ENCODE measurements at places on chromosomes 13 and 19. TPM values are rescaled to one million over a fixed set of nuclear protein-coding genes. Genes with fewer than 3 reads are reported as not detected.

SIAH3 gene
- total RNA-seq: under 0.01 TPM

TLE2 gene
- 25.7 TPM for total RNA-seq

ACP7 gene
- total RNA-seq: 0.19 TPM

ZNF835 gene
- total RNA-seq: 0.65 TPM

PABPC3 gene
- total RNA-seq: 0.14 TPM

ZNF723 gene
- not detected for total RNA-seq

CARS2 gene
- total RNA-seq: 64.1 TPM

CCDC106 gene
- total RNA-seq: 13.9 TPM

F2RL3 gene
- 14.0 TPM for total RNA-seq

DNA sequence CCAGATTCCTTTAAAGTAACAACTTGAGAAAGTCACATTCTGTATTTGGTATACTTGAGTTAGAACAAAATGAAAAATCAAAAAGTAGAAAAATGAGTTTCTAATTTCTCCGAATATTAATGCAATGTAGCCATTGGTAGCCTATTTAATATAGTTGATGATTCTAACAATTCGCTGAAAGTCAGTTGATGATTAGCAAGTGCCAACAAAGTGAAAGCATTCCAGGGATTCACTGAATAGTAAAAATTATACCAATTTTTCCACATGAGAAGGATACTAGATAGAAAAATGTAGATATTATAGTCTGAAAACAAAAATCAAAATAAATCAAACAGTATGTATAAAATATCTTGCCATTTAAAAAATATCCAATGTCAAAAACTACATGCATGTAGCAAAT lies 117.2 kb downstream of the FREM2 start:
- no peak for DNase-seq

DNA sequence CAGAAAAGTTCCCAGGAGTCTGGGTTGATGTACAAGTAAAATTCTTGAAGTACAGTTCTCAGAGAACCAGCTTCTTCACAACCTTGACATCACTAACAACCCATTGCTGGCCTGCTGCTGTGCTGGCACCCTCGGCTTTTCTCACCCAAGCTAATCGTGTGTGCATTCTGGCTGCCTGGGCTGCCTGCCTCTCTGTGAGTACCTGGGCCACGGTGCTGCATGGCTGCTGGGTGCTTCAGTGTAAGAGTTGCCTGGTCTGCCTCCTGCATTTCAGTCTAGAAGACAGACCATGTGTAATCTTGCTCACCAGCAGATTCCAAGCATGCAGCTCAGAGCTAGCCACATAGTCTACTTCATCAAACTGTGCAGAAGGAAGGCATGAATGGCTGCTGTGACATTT lies 50.5 kb upstream of the MEDAG start:
- DNase-seq: no peak

DNA sequence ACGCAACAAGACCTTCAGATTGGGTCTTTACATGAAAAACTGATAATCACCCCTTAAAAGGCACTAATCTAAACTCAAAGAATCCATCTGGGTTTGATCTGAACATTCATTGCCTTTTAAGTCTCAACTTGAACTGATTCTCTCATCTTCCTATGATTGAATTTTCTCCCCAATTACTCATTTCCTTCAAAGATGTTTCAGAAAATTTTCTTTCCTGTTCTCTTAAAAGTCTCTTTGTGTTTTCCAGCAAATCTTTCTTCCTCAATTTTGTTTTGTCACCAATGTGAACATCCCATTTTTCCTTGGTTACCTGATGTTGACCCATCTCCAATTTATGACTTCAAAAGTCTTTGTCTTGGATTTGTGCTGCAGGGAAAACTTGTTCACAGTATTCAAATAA lies 234.3 kb downstream of the DACH1 start:
- DNase-seq: peak; percentile 82

GRCh38 chr19:11159598-11160439 lies 4.2 kb upstream of the SPC24 start:
- peak; percentile 48 for DNase-seq

- DNase-seq: no peak
Measured at GRCh38 chr13:99034333-99035085, 56.6 kb upstream of the DOCK9 start.

DNA sequence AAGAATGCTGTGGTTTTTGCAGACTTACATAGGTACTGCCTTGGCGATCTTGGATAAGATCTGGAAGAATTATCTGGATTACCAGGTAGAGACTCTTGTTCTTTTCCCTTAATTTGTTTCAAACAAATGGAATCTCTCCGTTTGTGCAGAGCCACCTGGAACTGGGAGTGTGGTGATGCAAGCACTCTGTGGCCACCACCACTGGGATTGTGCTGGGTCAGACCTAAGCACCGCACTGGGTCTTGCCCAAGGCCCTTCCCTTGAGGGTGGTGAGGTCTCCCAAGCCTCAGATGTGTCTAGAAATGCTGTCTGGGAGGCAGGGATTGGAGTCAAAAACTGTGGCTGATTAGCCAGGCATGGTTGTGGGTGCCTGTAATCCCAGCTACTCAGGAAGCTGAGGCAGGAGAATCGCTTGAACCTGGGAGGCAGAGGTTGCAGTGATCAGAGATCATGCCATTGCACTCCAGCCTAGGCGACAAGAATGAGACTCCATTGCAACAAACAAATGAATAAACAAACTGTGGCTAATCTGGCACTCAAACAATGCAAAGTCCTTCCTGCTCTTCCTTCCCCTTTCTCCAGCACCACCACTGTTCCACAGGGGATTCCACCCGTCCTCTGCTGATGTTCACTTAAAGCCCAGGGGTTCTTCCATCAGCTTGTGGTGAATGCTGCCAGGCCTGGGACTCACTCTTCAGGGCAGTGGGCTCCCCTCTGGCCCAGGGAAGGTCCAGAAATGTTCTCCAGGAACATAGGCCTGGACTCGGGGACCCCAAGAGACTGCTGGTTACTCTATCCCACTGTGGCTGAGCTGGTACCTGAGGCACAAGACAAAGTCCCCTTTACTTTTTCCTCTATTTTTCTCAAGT lies 10.8 kb upstream of the CEACAM1 start:
- no peak for DNase-seq

DNA sequence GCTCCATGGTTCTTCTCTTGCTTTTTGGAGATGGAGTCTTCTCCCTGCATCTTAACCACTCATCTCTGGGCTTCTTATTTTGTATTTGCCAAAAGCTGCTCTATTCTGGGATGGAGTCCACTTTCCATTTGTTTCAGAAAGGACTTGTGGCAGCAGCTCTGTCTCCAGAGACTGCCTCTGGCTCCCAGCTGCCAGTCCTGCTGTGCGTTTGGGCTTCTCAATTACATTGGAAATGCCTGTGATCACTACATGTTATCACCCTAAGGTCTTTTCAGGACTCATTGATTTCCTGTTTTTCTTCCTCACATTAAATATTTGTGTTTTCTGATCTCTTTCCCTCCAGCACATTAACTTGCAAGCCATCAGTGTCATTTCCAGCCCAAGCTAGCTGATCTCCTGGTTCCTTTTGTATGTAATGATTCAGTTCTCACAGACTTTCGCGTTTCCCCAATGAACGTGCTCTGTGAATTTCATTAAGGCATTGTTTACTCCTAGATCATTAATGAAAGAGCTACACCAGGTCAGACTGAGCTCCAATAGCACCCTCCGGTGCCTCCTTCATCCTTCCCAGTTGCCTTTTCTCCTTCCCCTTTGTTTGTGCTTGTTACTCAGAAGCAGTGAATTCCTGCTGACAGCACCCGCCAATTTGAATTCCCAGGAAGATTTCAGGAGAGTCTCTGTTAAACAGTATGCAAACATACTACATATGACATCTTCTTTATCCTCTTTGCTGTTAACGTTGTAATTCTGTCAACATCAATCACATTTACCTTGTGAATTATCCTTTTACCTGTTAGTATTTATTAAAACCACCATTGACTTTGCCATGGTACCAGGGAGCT lies 3.0 kb downstream of the CBY2 start:
- no peak for DNase-seq

DNA sequence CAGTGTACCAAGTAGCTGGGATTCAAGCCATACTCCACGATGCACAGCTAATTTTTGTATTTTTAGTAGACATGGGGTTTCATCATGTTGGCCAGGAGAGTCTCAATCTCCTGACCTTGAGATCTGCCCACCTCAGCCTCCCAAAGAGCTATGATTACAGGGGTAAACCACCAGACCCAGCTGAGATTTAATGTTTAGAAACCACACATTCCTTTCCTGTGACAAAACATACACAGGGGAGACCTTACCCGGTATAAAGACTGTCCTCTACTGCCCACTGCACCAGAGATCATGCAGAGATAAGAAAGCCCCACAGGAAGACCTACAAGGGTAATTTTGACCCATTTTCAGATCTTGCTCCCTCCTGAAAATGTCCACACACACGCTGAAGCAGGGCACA lies 22.8 kb upstream of the ZNF83 start:
- no peak for DNase-seq

- DNase-seq: peak; percentile 81
Measured at GRCh38 chr19:13784731-13785452, 10.4 kb upstream of the ZSWIM4 start.

GRCh38 chr13:39577203-39577602 lies 25.8 kb downstream of the LHFPL6 start:
- DNase-seq: no peak
